ENCODE measurements at places on chromosomes 6 and 20.

DNA sequence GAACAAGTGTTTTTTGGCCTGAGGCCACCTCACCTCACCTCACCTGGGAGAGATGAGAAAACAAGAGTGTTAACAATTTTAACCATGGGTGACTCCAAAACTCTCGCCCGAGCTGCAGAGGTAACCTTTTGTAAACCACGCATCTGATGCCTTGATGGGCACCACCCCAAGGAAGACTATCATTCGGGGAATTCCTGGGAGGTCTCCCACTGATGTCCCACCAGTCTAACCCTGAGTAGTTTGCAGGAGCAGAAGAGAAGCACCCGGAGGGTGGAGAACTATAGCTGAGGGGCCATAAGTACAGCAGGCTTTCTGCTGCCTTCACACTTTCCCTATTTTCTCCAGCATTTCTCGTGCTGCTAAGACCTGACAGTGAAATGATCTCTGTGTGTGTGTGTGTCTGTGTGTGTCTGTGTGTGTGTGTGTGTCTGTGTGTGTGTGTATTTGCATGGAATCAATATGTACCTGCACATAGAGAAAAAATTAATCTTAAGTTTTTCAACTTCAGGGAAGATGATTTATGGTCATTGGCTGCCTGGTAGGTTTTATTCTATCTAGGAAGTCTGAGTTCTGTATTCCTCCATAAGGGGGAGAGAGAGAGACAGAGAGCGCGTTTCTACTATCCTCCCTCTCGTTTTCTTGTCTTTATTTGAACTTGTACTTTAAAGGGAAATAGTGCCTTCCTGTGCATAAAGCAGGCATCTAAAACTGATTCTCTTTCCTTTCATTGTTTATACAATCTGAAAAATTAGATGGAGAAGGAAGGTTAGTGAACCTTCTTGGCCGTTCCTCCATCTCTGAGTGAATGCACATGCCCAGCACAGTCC, 75.8 kb downstream of the CAP2 start:
- DNase-seq = no peak

GRCh38 chr6:3322366-3322890, 63.7 kb downstream of the PSMG4 start:
- no peak for DNase-seq

GRCh38 chr6:19812512-19813119, 24.6 kb upstream of the ID4 start:
- no peak for DNase-seq

- no peak for DNase-seq
These were observed 5.5 kb downstream of the SLC32A1 start for GRCh38 chr20:38729767-38730166.

DNA sequence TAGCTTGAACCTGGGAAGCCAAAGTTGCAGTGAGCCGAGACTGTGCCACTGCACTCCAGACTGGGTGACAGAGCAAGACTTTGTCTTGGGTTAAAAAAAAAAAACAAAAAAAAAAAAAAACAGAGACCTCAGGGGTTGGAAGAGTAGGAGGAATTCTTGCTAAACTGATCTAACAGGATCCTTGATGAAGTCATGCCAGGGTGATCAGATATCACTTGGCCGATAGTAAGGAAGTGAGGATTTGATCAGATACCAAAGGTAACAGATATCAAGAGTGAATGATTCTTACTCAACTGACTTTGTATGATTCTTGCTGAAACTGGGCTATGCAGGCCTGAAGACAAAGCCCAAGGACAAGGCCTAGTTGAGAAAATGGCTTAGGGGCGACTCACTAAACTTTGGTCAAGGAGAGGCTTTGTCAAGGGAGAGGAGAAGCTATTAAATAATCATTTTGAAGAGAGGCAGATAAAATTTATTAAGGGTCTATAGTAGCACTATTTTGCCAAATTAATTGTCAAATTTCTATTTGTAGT, 624.7 kb downstream of the UTRN start:
- DNase-seq = no peak

GRCh38 chr6:169232507-169232931, 21.1 kb downstream of the THBS2 start:
- DNase-seq = no peak

GRCh38 chr20:14716351-14716801, 379.0 kb upstream of the FLRT3 start:
- no peak for DNase-seq

DNA sequence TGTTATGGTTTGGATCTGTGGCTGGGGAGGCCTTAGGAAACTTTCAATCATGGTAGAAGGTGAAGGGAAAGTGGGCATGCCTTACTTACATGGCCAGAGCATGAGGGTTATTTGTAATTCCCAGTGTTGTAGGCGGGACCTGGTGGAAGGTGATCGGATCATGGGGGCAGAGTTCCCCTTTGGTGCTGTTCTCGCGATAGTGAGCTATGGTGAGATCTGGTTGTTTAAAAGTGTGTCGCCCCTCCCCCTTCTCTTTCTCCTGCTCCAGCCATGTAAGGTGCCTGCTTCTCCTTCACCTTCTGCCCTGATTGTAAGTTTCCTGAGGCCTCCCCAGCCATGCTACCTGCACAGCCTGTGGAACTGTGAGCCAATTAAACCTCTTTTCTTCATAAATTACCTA, 145.8 kb downstream of the TFAP2C start:
- DNase-seq = no peak

DNA sequence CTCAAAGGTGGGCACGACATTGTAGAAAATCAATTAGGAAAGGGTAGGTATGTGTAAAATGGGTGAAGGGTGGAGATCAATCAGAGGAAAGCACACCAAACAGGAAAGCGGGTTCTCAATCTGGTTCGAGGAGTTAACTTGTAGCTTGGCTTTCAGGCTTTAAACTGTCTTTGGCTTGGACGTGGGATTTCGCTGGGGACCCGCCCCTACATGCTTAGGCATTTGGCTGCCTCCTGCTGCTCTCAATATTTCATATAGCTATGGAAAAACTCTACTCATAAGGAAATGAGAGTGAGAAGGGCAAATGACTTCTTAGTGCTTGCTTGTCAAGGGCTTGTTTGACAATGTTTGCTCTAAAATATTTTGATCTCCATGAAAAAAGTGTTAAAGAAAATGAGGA, 38.1 kb upstream of the PDE7B start:
- no peak for DNase-seq

GRCh38 chr6:151869787-151870186, 62.3 kb downstream of the ESR1 start:
- DNase-seq = no peak

DNA sequence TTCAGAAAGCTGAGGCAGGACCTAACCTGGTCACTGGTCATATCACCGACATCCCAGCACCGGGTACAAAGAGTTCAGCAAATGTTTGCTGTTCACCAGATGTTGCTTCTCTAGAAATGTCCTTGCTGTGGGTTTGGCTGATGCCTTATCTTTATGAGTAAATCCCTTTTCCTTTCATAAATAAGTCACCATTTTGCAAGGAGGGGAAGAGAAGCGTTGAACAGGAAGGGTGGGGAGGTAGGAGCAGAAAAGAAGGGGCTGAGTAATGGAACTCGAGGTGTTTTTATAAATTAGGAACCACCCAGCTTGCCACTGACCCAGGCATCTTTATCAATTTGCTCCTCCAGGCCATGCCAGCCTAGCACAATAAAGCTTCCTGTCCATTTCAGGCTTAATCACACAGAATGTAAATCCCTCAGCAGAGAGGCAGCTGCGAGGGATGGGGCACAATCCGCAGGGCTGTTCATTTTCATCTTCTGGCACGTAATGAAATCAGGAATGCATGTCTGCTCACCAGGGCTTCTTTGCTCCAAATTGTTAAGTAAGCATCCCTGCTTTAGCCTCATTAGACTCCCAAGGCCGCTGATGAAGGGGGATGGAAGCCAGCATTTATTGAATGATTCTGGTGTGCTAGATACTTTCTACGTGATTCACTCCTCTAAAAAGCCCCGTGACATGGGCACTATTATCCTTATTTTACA, 371.9 kb upstream of the CHD6 start:
- no peak for DNase-seq

GRCh38 chr20:18901980-18902737, 88.6 kb downstream of the SCP2D1 start:
- no peak for DNase-seq

- DNase-seq = no peak
These were observed 88.4 kb downstream of the ATRN start for GRCh38 chr20:3559231-3559630.

- DNase-seq = no peak
These were observed 676.9 kb downstream of the HACE1 start for GRCh38 chr6:104182811-104183210.

GRCh38 chr6:151043944-151044343, 178.4 kb downstream of the MTHFD1L start:
- no peak for DNase-seq

- no peak for DNase-seq
These were observed 27.2 kb downstream of the UBE2V1 start for GRCh38 chr20:50085481-50086365.

DNA sequence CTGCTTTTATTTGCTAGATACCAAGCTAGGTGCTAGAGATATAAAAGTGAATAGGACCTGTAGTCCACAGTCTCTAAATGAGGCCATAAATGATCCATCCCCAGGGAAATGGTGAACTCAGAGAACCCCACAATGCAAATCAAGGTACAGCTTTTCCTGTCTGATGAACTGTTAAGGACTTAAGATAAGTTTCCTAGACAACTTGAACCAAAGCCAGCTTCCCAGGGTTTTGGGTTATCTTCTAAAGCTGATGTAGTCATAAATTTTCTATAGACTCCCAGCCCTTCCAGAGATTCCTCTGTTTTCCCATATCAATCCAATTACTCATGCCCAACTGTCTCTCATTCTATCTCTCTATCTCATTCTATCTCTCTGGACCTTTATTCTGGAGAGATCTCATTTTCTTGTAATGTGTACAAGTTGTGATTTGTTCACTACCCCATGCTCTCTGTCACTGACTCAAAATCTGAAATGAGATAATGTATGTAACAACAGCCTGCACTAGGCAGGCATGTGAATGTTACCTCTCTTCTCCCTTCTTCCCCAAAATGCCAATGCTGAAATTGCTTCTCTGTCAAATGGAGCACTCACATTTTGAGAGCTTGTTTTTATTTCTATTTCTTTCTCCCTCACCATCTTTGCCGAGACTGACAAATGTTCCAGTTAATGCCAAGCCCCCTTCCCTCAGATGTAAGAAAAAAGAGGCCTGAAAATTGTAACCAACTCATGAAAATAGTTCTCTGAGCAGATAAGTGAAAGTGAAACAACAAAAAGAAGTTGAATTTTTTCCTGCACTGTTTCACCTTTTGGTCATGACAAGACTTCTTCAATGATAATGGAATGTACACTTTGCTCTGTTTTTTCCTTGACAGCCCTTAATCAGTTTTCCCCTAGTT, 279.9 kb downstream of the SLC35F1 start:
- DNase-seq = no peak

- DNase-seq = no peak
These were observed 11.0 kb downstream of the MMP24 start for GRCh38 chr20:35237486-35237885.

GRCh38 chr20:41356951-41357350, 9.7 kb downstream of the EMILIN3 start:
- DNase-seq = no peak

DNA sequence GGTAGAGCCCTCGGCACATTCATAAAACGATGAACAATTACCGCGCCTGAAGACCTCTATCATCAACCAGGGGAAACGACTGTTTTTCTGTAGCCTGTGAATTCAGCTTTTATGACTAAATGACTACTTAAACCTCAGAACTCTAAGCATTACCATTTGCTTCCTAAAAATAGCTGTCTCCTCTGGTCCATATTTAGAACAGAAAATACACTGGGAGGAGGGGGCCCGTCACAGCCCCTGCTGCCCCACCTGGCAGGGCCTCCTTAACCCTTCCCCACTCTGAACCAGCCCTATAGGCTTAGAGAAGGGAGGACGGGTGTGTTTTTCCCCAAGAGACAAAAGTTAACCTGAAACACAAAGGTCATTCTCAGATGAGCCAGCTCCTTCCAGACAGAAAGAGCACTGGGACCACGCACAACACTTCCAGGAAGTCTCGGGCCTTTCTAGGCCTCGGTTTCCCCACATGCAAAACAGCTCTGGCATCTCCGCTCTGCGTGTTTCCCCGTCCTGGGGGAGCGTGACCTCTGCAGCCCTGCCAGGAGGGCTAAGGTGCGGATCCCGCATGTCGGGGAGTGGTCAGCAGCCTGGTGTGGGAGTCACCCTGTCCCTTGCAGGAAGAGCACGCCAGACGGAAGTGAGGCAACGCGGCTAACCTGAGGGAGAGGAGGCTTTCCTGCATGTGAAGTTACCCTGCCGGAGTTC, 193.9 kb downstream of the DLL1 start:
- no peak for DNase-seq

- DNase-seq = no peak
These were observed 609.3 kb downstream of the COL12A1 start for GRCh38 chr6:74596588-74596987.

GRCh38 chr6:34644716-34645115, 51.9 kb downstream of the ILRUN start:
- no peak for DNase-seq

DNA sequence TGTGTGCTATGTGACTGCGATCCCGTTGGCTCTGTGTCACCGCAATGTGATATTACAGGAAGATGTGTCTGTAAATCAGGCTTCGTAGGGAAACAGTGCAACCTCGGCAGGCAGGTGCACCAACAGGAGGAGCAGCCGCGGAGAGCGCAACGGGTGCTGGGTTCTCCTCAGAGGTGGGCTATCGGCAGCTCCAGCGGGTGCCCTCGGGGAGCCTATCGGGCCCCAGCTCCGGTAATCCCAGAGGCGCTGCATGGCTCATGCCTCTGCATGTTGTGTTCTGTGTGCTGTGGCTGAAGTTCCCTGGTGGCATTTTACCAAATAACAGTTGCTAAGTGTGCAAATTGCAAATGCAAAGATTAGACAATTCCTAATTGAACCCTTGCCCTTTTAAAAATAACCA, 409.9 kb downstream of the LAMA2 start:
- no peak for DNase-seq

Data from stimulated activated CD8-positive, alpha-beta memory T cell treated with anti-CD3 and anti-CD28 coated beads, Interleukin-4, amount 100 ng/mL, for 1 hour (primary cell).